ENCODE measurements at places on chromosomes 4 and X.

DNA sequence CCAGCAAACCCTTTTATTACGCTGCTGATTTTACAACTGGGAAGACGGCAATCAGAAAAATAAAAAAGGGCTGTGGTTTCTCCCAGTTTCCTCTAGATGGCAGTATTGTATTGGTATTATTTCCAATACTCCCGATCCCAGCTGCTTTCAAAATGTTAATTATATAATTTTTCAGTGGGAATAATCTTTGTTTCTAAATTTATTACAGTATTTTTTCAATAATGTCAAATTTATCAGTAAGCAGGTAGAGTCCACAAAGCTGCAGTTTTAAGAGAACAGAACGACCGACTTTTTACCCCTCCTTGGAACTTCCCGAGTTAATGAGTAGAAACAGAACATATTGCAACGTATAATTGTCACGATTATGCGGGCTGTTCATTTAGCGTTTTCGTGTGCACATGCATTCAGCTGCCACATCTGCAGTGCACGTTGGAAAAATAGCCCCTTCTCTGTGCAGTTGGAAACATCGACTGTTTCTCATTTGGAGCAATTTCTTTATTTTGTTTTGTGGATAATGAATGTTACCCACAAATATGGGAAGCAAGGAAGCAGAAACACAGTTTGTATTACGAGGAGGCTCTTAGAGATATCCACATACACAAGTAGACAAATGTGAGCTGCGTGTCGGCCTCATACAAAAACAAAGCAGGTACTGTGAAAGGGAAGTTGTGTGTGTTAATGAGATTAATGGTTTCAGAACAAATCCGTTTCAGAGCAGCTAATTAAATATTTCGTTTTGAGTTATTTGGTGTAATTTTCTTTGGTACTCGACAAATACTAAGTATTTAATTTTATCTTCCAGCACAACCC is 188.0 kb downstream of the STIM2 start:
- DNase-seq = peak; percentile 7

DNA sequence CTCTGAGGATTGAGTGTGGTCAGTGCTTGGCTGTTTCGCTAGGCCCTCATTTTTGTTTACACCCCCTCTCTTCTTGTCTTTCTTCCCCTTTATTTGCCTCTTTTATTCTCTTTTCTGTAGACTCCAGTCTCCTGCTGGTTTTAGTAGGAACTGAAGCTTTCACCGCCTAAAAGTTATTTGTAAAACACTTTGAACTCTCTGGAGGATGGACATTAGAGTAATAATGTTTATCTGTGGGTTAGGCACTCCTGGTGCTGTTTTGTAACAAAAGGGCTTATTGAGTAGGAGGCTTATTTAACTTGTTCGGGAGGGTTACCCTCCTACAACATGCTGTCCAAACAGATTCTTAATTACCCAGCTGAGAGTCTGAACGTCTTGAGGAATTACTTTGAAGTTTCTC is 1.6 kb upstream of the ARHGAP10 start:
- no peak for DNase-seq

- DNase-seq = no peak
These were observed 1005.9 kb upstream of the PABPC4L start for GRCh38 chr4:135207531-135207930.

DNA sequence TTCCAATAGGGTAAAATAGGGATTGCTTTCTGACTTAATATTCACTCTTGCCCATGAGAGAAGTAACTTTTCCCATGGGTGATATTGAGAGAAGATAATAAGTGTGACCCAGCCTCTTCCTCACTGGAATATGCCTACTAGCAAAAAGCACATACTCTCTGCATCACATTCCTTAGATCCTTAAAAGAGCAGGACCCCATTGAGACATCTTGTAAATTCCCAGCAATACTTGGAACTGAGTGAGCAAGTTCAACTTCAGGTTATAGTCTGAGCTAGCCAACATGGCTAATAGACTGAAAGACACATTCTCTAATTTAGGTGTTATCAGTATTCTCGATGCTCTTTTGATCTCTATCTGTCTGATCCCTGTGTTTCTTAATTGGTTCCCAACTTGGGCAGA is 1372.3 kb downstream of the STIM2 start:
- DNase-seq = no peak

DNA sequence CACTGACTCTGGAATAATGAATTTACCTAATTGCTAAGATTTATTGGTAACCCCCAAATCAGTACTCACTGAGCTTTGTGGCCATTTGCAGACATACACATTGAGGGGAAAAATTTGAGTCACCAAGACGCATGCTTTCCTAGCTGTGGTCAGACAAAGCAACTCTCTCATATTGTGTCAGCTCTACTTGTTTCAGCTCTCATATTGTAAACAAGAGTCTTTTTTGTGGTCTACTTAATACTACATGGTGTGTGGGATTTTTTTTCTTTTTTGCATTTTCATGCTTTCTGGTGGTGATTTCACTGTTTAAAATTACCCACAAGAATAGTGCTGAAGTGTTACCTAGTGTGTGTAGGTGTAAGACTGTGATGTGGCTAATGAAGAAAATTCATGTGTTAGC is 428.2 kb upstream of the GALNT7 start:
- DNase-seq = no peak

GRCh38 chr4:165355900-165356300 is 22.9 kb upstream of the CPE start:
- DNase-seq = peak; percentile 42

DNA sequence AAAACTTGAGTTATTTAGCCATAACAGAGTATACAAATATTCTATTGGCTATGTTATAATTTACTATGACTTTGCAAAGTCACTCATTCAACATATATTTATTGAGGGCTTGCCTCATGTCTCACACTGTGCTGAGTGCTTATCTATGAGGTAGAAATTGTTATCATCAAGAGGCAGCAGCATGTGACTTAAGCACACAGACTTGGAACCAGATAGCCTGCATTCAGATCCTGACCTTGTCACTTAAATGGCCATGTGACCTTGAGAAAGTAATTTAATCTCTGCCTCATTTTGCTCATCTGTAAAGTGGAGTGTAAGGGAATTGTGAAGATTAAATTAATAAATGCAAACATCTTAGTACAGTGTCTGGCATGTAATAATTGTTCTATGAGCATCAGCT is 10.1 kb upstream of the EXOSC9 start:
- DNase-seq = no peak

DNA sequence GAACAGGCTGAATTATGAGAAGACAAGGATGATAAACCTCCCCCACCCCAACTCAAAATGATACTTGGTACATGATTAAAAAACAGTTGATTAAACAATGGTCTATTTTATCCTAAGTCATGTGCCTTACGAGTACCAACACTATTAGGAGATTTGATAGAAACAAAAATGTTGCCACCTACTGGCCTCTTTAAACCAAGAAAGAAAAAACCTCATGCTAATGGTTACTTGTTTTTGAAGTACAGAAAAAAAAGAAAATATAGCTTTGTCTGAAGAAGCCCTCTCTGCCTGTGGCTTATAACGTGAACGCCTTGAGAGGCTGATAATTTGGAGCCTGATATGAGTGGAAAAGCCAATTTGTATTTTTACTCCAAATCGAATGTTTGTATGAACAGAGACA is 538.2 kb downstream of the DMD start:
- DNase-seq = no peak

DNA sequence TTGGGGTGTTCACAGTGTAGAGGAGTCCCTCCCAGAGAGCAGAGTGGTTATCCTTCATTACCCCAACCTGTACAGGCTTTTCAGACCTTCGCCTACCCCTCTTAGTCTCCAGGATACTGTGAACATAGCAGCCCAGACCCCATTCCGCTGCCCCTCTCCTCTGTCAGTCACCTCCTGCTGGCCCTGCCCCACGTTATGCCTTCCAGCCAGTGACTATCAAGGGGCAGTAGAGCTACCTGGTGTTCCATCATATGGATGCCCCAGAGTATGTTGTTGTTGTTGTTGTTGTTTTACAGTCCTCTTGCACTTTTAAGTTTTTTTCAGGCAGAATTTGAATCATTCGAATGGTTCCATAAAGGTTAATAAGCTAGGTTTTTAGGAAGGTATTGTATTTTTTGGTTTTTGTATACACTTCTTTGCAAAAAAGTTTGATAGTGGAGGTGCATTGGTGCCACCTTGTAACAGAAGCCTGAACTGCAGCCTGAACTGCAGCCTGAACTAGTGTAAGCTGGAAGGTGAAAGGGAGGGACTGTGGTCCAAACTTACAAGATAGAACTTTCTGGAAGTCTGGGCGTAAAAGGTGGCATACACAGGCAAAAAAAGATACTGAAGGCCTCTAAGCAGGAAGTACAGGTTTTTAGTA is 101.4 kb upstream of the RAB40AL start:
- no peak for DNase-seq

DNA sequence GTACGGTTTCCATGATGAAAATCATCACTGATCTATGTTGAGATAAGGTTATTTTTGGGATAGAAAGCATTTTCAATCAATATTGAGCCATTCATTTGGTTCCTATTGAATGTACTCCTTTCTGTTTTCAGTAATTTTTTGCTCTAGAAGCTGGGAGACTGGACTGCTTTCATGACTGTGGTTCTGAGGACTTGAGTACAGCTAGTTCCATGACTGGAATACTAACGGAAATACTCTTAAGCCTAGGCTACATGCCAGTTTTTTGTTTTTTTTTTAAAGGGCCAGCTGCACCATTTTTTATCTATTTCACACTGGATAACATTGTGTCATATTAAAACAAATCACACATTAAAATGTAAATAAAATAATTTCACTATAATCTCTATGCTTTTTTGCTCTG is 16.7 kb downstream of the PRR32 start:
- DNase-seq = no peak

GRCh38 chr4:150176547-150176946 is 98.3 kb downstream of the DCLK2 start:
- DNase-seq = no peak

DNA sequence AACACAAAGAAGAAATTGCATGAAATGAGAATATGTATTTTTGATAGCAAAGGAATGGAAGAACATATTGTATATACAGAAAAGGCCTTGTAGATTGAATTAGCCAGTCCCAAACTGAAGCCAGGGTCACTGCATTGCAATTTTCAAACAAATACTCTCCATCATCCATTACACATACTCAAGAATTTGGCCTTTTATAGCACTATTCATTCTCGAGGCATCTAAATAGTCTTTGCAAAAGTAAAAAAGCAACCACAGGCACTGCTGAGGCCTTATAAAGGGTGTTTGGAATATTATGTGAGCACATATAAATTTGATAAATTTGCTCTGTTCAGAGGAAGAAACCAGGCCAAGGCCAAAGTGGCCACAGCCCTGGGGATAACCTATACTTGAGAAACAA is 123.0 kb downstream of the ZNF827 start:
- no peak for DNase-seq
